ENCODE measurements at places on chromosomes 2 and 18.

DNA sequence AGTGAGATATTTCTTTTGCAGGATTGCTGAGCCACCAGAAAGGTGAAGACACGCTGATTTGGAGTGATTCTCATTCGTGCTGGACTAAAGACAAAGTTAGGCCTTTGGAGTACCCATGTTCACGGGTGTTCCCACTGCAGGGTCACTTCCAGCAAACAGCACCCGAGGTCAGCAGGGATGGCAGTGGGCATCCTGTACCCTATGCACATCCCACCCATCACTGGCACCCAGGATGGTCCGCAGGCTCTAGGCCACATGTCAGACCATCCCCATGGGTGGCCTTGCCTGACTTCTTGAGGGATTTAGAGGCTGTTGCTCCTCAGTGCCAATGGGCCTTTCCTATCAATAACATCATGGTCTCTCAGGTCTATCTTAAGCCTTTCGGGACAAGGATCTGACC, 39.3 kb upstream of the TMEM17 start:
- no peak overlapping the region for H3K4me3 ChIP-seq
- no peak for DNase-seq
- peaks cover 2% of the 10 kb centered on the region for H3K4me1 ChIP-seq
- H3K27ac ChIP-seq: no peak overlapping the region

DNA sequence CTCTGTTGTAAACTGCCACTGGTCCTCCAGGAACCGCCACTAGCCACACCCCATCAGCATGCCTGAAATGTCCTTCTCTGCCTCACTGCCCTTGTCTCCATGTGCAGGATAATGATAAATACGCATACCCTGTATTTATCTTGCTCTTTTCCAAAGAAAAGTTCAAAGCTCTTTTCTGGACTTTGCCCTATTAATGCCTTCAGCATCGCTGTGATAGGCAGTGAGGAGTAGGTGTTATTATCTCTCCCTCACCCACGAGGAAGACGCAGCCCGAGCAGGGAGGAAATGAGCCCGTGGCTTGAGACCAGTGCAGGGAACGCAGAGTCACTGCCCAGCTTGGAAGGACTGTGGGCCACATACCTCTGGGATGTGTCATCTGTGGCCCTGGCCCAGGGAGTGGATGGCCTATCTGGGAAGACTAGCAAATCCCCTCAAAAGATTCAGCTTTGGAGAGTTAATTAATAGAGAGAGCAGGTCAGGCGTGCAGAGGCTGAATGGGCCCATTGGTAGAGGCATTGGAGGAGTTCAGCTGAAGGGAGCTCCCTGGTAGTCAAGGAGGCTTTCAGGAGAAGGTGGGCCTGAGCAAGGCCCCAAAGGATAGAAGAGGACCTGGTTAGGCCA, 39.5 kb upstream of the MCFD2 start:
- peak overlapping the region; percentile 72 for H3K4me3 ChIP-seq
- peaks cover 34% of the 10 kb centered on the region for H3K4me1 ChIP-seq
- peaks cover 55% of the 10 kb centered on the region for H3K36me3 ChIP-seq
- H3K27me3 ChIP-seq: peaks cover 6% of the 10 kb centered on the region
- peak; percentile 94 for DNase-seq

DNA sequence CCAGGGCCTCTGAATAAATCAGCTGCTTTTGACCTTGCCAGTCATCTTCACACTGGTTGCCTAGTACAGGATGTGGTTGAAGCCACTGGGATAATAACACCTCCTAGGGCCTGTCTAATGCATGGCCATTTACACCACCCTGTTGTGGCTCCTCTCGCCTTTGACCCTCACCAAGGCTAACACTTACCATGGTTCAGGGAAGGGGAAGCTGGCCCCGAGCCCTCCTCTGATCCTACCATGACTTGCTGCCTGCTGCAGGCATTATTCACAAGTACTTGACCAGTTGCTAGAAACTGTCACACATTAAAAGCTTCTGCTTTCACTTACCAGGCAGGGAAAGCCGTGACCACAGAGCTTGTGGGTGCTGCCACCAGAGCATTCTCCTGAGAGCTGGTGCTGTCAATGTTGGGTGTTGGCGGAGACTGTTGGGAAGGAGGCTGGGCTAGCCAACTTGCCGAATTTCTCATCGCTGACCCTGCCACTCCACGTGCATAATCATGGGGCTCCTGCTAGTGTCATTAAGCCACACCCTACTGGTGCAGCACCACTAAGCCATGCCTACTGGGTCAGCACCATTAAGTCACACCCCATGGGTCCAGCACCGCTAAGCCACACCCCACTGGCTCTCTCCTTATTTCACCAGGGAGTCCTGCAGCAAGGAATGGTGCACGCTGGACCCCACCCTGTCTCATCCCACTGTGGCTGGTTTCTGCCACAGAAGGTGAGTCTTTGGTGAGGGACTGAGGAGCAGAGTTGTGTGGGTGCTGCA, 47.0 kb upstream of the TTC39C start:
- H3K27ac ChIP-seq: no peak overlapping the region
- no peaks in the 10 kb centered on the region for H3K36me3 ChIP-seq
- no peak overlapping the region for H3K4me3 ChIP-seq
- H3K27me3 ChIP-seq: peaks cover 8% of the 10 kb centered on the region
- no peak for DNase-seq

- no peak for DNase-seq
- peaks cover 10% of the 10 kb centered on the region for H3K4me1 ChIP-seq
- H3K4me3 ChIP-seq: no peak overlapping the region
- H3K27ac ChIP-seq: no peak overlapping the region
Observed at GRCh38 chr2:96928277-96928781, 58.1 kb downstream of the FAM178B start.

DNA sequence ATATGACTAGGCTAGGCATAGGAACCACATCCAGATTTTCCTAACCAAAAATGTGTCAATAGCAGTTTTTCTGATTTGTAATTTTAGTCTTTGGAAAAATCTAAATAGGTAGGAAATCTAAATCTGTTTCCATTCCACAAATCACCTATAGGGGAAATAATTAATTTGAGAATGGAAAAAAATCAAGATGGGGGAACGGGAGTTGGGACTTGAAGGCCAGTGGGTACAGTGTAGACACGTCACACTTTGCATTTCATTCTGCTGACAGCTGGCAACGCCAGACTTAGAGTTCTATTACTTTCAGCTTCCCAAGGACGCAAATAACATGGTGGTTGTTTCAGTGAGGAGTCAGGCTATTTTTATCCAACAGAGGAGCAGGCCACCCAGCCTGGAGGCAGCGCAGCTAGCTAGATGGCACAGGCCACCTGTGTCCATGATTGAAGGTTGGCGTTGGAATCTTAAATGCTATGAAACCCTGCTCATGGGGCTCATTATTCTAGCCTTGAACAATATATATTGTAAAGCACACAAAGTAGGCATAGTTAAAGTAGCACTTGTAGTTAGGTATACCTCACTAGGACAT, 23.4 kb downstream of the HNRNPA3 start:
- H3K27ac ChIP-seq: peak overlapping the region; percentile 12
- no peak overlapping the region for H3K4me3 ChIP-seq
- DNase-seq: no peak
- H3K27me3 ChIP-seq: no peaks in the 10 kb centered on the region

DNA sequence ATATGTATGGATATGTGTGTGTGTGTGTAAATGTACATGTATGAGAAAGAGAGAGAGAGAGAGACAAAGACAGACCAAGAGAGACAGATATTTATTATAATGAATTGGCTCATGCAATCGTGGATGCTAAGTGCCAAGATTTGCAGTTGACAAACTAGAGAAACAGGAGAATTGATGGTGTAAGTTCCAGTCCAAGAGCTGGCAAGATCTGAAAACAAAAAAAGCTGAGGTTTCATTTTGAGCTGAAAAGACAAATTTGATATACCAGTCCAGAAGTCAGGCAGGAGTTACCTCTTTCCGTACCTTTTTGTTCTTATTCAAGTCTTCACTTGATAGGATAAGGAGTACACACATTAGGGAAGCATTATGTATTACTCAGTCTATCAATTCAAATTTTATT, 157.8 kb downstream of the COPS8 start:
- no peaks in the 10 kb centered on the region for H3K27me3 ChIP-seq
- no peak overlapping the region for H3K4me3 ChIP-seq
- H3K27ac ChIP-seq: no peak overlapping the region

GRCh38 chr2:159131267-159131913, 155.1 kb downstream of the WDSUB1 start:
- H3K27me3 ChIP-seq: peaks cover 4% of the 10 kb centered on the region
- peaks cover 10% of the 10 kb centered on the region for H3K36me3 ChIP-seq
- H3K27ac ChIP-seq: peak overlapping the region; percentile 98
- no peak for DNase-seq
- H3K4me3 ChIP-seq: peak overlapping the region; percentile 58

- H3K36me3 ChIP-seq: peaks cover 19% of the 10 kb centered on the region
- peaks cover 65% of the 10 kb centered on the region for H3K4me1 ChIP-seq
- no peaks in the 10 kb centered on the region for H3K27me3 ChIP-seq
- no peak for DNase-seq
- peak overlapping the region; percentile 81 for H3K27ac ChIP-seq
Observed at GRCh38 chr18:55243857-55244256, 284.6 kb upstream of the CCDC68 start.

- no peak for DNase-seq
- H3K36me3 ChIP-seq: no peaks in the 10 kb centered on the region
- no peak overlapping the region for H3K27ac ChIP-seq
Observed at GRCh38 chr2:29922605-29923004, 1.2 kb upstream of the ALK start.

DNA sequence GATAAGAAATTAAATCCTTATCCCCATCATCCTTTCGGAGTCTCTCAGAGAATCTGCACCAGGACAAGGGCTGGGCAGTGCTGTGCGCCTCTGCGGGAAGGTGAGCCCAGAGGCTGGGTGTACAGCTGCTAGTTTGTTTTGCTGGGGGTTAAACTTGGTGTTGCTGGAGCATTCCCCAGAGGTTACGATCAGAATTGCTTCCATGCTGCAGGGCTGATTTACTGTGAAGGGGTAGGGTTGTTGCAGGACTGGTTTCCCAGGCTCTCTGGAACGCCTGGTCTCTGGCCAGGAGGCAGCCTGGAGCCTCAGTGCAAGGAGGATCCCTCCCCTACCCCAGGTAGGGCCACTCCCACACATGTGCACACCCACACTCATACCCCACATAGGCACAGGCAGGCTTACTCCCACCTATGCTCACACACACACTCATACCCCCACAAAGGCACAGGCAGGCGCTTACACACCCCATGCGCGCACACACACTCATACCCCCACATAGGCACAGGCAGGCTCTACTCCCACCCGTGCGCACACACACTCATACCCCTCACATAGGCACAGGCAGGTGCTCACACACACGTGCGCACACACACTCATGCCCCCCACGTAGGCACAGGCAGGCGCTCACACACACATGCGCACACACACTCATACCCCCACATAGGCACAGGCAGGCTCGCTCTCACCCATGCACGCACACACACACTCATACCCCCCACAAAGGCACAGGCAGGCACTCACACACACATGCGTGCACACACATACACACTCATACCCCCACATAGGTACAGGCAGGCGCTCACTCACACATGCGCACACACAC, 11.3 kb downstream of the CNNM4 start:
- no peak overlapping the region for H3K27ac ChIP-seq
- no peak for DNase-seq
- H3K4me1 ChIP-seq: peaks cover 6% of the 10 kb centered on the region
- H3K27me3 ChIP-seq: no peaks in the 10 kb centered on the region

DNA sequence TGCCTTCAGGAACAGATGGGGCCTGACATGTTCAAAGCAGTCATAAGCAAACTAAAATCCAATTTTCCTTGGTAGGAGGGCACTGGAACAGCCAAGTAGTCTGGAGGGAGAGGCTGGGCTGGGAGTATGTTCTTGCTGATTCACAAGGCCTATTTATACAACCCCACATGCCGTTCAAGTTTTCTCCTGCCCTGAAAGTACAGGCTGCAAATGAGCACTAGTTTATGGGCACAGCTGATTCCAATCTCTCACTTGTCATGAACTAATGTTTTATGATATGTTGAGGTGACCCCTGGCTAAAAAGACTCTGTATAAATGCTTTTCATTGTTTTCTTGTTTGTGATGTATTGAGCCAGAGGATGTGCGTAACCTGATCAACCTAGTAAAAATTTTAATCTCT, 183.4 kb upstream of the SRD5A2 start:
- peaks cover 5% of the 10 kb centered on the region for H3K27me3 ChIP-seq
- no peaks in the 10 kb centered on the region for H3K36me3 ChIP-seq
- no peak overlapping the region for H3K27ac ChIP-seq
- DNase-seq: peak; percentile 43
- no peak overlapping the region for H3K4me3 ChIP-seq
- peaks cover 6% of the 10 kb centered on the region for H3K4me1 ChIP-seq

DNA sequence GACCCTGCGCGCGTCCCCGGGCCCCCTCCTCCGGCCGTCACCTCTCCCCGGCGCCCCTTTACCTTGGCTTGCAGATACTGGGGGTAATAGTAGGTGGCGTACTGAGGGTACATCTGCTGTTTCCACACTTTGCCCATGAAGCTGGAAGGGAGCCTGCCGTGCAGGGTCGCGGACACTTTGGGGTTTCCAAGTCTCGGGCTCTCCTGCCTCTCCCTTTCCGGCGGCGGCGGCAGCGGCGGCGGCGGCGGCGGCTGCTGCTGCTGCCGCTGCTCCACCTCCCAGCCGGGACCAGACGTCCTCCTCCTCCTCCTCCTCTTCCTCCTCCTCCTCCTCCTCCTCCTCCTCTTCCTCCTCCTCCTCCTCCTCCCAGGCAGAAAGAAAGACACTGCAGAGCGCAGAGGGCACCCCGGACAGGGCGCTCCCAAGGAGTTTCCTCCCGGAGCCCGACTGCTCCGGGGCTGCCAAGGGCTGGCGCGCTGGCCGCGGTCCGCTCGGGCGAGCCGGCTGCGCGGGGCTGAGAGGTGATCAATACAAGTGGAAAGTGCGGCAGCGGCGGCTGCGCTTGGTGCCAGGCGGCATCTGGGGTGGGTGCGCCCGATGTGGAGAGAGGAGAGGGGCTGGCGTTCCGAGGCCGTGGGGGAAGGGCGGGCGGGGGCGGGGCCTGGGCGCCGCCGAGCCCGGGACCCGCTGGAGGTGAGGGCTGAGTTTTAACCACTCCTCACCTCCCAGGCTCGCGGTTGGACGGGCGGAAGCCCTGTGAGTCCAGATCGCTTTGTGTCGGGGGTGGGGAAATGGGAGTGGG, at the start of gene RBMS1:
TSS of gene RBMS1 (minus strand) at position 581 of the 802 bp plus-strand sequence. CDS start at position 137, 444 bp downstream.
- peaks cover 54% of the 10 kb centered on the region for H3K4me1 ChIP-seq
- no peaks in the 10 kb centered on the region for H3K36me3 ChIP-seq
- peak within 1 kb of the TSS; percentile 96 for H3K27ac ChIP-seq
- H3K27me3 ChIP-seq: no peaks in the 10 kb centered on the region
- H3K4me3 ChIP-seq: peak within 1 kb of the TSS; percentile 88
- DNase-seq: peak; percentile 41

- H3K36me3 ChIP-seq: peaks cover 16% of the 10 kb centered on the region
- H3K27ac ChIP-seq: peak overlapping the region; percentile 69
- DNase-seq: peak; percentile 41
- peaks cover 53% of the 10 kb centered on the region for H3K4me1 ChIP-seq
- no peak overlapping the region for H3K4me3 ChIP-seq
Observed at GRCh38 chr2:27855476-27855875, 34.7 kb downstream of the RBKS start.

DNA sequence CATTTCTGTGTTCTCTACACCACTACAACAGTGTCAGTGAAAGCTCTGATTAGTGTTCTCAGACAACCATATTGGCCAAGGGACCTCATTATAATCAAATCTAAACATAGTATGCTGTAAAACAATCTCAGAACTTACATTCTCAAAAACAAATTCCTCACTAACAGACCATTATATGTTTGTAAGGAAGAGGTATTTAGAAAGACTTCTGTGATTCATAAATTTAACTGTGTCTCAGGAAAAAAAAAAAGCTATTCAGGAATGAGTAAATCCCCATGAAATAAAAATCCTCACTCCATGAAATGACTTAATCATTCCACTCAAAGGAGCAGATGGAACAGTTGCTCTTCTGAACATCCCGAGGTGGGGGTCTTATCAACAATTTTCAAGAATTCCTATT, 413.0 kb downstream of the CDH2 start:
- H3K4me3 ChIP-seq: peak overlapping the region; percentile 1
- DNase-seq: peak; percentile 10
- no peaks in the 10 kb centered on the region for H3K36me3 ChIP-seq
- peaks cover 28% of the 10 kb centered on the region for H3K4me1 ChIP-seq
